CD4-positive, alpha-beta T cell treated with Interleukin-4 for 1 hour (primary cell): ENCODE measurements at places on chromosomes 12 and 14.

DNA sequence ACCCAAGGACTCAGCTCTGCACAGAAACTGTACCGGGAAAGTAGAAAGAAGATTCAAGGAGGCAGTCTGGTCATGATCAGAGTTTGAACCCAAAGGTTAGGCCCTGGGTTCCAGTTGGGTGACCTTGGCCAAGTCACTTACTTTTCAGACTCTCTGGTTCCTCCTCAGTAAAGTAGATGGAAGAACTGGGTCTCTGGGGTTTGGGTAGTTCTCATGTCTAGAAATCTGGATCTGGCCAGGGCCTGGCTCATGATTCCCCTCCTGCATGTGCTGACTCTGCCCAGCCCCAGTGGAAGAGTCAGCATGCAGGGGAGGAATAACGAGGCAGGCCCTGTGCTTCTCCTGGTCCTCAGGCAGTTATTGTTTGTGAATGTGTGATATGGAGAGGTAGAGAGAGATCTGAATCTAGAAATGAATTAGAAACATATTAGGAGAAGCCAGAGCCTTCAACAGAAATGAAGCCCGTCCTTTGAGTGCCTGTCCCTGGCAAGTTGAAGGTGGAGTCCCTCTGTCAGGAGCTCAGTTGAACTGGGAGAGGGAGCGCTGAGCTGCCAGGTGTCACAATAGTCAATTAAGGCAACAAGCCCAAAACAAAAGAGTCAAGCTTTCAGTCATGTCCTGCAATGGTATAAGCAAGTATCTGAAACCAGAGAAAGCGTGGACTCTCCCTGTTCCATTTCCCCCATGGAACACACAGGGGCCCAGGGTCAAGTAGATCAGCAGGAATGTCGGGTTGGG is 131.3 kb upstream of the HIF1A start:
- DNase-seq: no peak

- DNase-seq: no peak
These were observed 29.0 kb downstream of the SCYL2 start for GRCh38 chr12:100295764-100296555.

- DNase-seq: no peak
These were observed 176.8 kb downstream of the PHLDA1 start for GRCh38 chr12:75854681-75855309.

DNA sequence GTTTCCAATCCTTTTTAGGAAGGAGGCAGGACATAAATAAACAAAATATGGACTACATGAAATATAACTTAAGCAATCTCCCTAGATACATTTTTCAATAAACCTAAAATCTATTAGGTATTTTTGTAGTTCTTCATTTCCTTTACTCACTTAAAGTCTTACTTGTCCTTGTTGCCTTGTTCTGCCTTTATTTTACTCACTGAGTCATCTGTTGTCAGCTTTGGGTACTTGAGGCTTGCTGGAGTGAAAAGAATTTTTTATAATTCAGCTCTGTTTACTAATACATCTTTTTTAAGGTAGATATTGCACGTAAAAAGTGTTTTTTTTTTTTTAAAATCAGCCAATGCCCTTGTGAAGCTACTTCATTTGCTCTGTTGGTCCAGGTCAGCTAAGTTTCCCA is 216.2 kb downstream of the PELI2 start:
- no peak for DNase-seq

GRCh38 chr12:57085999-57086492 is 2.9 kb upstream of the NAB2 start:
- DNase-seq: no peak

- no peak for DNase-seq
These were observed 1.8 kb downstream of the MON2 start for GRCh38 chr12:62468397-62468796.

DNA sequence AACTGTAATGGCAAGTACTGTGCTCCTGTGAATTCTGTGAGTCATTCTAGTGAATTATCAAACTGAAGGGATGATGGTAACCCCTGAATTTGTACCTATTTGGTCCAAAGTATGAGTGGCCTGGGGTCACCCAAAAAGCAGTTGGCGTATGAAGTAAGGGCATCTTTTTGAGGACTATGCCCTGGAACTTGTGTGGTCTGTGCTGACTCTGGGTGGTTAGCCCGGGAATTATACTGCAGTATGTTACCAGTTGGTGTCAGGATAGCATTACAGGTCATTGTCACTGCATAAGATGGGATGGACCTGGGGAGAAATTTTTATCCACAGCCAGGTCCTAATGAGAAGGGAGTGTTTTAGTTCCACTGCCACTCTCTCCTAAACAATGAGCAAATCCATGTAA is 174.7 kb downstream of the SSPN start:
- DNase-seq: no peak

DNA sequence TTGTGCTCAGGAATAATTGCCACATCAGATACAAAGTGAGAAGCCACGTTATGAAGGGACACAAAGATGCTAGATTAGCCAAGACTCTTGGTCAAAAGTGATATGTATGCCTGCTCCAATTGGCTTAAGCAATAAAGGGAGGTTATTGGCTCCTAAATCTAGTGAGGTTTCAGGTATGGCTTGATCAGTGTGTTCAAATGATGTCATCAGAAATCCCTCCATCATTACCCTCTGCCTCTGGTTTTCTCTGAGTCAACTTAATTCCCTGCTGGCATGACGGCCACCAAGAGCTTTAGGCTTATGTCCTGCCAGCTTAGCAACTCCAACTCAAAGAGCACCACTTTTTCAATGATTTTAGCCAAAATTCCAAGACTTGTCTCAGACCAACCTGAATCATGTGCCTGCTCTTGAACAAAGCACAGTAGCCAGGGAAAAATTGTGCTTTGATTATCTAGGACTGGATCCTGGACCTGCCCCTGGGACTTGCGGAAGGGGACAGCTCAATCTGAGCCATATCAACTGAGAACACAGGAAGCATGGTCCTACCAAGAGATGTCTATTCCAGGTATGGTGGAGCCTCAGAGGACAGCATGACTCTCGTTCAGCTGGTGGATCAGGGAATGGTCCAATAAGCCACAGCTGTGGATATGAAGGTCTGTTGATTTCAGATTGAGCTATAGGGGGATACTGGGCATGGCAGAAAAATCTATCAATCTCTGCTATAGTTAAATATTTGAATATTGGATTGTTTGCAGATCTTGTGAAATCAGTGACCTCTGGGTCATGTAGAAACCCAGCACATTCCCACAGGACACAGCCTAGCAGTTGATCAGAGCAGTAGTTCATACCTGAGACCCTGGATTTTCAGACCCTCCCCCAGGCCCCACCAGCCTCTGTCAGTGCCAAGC is 16.1 kb upstream of the P2RX7 start:
- no peak for DNase-seq
